ENCODE measurements at places on chromosomes 11 and 22.

- peak; percentile 40 for DNase-seq
Measured at GRCh38 chr11:119375337-119376196, 5.9 kb downstream of the USP2 start.

DNA sequence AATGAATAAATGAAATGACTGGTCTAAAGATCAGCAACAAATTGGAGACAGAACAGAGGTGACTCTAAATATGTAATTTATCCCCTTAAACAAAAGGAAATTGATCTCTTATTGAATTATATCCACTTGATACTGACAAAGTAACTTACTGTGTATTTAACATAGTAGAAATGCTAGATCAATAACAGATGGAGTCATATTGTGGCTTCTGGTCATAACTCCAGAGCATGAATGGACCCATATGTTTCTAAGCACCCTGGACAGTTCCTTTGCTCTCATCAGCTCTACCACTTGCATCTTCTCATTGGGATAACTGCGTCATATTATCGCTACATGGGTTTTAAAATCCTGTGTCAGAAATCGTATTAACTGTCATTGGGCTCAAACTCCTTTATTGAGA lies 222.3 kb downstream of the ETS1 start:
- peak; percentile 75 for DNase-seq

GRCh38 chr11:104169091-104169490 lies 5.1 kb upstream of the PDGFD start:
- DNase-seq = no peak

DNA sequence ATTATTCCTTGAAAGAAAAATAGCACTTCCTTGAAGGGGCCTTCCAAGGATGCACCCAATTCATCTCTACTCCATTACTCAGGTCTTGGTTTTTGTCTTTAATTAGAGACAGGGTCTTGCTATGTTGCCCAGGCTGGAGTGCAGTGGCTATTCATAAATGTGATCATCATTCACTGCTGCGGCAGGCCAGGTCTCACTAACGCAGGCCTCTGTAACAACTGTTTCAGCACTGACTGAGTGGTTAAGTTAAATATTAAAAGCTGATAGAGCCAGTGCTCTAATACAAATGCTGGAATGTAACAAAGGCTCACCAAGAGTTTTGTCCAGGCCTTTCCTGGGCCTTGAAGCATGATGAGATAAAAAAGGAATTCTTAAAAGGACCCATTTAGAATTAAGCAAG lies 61.4 kb upstream of the GNAZ start:
- no peak for DNase-seq

- no peak for DNase-seq
Measured at GRCh38 chr22:17368554-17369438, 464 bp upstream of the CECR2 start.

GRCh38 chr11:1781593-1781975 lies 17.9 kb upstream of the CTSD start:
- no peak for DNase-seq

DNA sequence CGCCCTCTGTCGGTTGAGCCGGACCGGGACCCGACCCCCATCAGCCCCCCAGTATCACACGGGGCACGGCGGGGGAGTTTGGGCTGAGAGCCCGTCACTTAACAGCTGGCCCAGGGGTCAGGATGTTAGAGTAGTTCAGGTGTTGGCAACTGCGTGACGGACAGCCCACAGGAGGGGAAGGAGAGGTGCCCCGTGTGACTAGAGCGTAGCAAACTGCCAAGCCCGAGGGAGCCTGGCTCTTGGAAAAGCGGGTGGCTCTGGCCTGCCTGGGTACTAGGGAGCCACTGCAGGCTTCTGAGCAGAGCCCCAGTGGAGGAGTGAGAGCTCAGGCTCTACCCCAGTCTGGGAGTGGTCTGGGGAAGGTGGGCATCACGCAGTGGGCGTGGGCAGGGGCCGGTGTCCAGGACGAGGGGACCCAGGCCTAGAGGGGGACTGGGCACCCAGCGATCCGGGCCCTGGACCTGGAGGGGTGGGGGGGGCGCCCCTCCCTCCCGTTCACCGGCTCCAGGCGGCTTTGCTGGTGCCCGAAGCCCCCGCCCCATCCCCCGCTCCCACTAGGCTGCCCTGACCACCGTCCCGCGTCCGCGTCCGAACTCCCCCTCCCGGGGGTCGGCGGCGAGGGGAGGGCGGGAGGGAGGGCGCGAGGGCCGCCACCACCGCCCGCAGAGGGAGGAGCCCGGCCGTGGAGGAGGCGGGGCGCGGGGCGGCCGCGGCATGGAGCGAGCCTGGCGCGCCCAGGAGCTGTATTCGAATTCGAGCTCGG lies 24.4 kb downstream of the SHANK3 start:
- peak; percentile 38 for DNase-seq

DNA sequence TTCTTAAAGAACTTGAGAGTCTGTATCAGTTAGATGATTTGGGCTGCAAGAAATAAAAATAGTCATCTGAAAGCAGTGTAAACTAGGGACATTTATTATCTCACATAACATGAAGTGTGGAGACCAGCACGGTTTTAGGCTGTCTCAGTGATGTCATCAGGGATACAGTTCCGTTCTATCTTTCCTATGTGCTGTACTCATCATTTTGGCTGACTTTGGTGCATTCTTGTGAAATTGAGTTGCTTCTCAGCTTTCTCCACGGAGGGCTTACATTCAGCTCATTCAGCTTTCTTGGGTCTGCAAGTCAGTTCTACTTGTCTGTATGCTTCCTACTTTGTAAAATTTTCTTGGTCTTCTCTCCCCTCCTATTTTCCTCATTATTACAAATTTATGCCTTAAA lies 51.8 kb upstream of the LIN7C start:
- DNase-seq = peak; percentile 15

- DNase-seq = no peak
Measured at GRCh38 chr11:57230791-57231538, 6.1 kb downstream of the APLNR start.

GRCh38 chr22:21933413-21933812 lies 19.2 kb downstream of the PPM1F start:
- no peak for DNase-seq

- DNase-seq = no peak
Measured at GRCh38 chr11:130465263-130465662, 16.8 kb downstream of the ADAMTS15 start.

DNA sequence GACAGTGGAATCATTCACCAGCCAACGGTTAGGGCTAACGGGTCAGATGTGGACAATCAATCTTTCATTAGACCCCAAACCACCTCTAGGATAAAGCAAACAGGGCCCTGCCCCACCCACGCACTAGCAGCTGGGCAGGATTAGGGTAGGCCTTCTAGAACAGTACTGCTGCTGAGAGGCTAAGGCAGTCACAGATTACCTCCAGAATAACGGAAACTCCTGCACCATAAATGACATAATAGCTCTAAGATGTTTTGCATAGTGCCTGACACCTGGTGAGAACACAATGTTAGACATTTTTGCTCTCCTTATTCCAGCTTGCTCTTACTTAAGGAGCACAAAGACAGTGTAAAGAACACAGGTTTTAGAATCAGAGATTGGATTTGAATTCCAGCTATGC lies 1.8 kb downstream of the SYTL2 start:
- DNase-seq = no peak

- DNase-seq = no peak
Measured at GRCh38 chr11:111527279-111527678, 12.7 kb downstream of the HOATZ start.

DNA sequence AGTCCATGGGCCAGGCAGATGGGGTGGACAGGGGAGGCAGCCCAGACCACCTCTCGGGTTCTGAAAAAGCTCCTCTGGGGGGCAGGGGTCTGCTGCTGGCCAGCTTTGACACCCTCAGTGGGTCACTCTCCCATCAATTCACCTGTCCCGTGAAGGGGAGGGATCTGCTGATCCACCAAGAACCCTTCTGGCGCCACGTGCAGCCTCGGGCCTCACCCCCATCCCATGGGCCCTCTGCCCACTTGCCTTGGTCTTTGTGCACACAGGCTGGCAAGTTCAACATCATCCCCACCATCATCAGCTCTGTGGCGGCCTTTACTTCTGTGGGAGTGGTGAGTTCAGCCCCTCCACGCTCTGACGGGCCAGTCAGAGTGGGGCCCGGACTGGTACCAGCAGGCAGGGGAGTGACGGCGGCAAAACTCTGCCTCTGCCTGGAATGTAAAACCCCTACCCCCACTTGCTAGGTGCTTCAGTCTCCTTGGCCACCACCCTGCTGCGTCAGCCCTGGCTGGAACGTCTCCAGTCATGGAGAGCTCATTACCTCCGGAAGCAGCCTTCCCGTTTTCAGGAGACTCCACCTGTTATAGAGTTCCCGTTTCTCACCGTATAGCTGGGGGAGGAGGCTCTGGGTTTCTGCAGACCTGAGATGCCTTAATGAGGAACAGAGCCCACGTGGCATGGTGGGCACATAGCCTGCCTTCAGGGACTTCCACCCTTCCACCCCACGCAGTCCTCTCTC lies 12.7 kb downstream of the PRG3 start:
- DNase-seq = no peak

DNA sequence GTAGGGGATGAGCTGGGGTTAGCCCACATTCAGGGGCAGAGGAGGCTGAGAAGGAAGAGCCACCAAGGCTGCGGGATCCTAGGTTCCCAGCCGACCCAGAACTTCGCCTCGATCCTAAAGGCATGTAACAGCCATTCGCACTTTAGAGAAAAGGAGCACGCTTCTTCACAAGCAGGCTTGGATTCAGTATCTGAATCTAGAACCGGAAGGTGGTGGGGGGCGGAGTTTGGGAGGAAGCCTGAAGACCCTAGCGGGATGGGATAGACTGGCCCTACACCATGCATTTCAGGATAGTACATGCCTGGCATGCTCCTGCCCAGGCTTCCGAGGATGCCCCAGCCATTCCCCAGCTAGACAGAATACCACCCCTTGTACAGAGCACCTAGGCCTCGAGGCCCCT lies 4.4 kb downstream of the SCARF2 start:
- DNase-seq = no peak

GRCh38 chr22:45564349-45565030 lies 61.8 kb downstream of the FBLN1 start:
- DNase-seq = peak; percentile 30

GRCh38 chr11:35077709-35078469 lies 61.1 kb upstream of the CD44 start:
- DNase-seq = peak; percentile 77

DNA sequence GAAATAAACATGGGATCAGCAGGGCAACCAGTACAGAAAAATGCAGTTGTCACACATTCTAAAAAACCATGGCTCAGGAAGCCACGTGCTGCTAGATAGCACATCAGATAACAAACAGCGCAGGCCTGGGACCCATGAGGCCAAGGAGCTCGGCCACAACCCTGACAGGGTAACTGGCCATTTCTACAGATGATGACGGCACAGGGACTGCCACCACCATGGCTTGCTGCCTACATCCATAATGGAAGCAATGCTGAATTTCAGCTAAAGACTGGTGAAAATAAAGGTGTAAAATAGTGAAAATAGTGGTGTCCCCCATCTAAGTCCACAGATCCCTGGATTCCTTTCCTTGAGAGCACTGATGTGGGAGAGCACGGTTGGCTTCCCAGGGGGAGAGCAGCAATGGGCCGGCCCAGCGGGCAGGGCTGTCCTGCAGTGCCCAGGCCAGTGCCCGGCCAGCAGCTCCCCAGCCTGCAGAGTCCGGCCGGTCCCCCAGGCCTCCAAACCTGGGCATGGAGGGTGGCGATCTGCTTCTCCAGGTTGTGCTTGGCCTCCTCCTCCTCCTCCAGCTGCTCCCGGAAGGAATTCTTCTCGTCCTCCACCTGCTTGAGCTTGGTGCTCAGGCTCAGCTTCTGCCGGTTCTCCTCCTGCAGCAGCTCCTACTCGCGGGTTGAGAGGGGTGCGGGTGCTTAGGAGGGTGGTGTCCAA lies 40.0 kb downstream of the APOL1 start:
- DNase-seq = no peak

DNA sequence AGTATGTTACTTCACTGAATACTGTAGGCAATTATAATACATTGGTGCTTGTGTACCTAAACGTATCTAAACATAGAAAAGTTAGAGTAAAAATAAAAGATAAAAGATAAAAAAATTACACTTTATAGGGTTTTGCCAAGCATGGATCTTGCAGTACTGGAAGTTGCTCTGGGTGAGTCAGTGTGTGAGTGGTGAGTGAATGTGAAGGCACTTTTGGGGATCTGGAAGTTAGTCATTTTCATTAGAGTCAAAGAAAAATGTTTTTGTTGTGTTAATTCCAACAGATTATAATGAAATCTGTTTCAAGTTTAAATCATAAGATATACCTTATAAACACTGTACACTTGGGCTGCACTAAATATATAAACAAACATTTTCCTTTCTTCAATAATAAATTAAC lies 3.3 kb downstream of the SLC22A25 start:
- DNase-seq = no peak

GRCh38 chr11:111209543-111210355 lies 35.8 kb upstream of the POU2AF2 start:
- DNase-seq = no peak

DNA sequence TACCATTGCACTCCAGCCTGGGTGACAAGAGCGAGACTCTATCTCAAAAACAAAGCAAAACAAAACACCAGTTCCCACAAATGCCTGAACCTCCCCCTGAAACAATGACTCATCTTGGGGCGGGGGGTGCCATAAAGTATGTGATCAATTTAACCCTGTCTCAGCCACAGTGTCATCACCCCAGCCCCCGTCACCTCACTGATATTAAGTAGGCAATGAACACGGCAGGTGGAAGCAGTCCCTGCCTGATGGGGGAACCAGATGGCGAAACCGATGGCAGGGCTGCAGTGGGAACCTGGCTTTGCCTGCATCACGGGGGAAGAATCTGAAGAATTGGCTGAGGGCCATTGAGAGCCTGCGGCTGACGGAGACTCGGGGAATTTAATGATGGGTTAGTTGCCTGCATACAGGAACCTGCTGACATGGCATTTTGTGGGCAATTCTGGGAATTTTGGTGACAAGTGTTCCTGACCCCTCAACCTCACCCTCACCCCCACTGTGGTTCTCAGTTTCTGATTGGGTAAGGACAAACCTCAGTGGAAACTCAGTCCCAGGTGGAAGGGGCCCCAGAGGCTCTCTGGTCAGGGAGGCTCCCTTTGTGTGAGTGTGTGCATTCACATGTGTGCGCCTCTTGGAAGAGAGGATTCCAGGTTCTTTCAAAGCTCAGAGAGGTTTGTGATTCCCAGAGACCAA lies 39.1 kb upstream of the SHISAL1 start:
- DNase-seq = peak; percentile 89

DNA sequence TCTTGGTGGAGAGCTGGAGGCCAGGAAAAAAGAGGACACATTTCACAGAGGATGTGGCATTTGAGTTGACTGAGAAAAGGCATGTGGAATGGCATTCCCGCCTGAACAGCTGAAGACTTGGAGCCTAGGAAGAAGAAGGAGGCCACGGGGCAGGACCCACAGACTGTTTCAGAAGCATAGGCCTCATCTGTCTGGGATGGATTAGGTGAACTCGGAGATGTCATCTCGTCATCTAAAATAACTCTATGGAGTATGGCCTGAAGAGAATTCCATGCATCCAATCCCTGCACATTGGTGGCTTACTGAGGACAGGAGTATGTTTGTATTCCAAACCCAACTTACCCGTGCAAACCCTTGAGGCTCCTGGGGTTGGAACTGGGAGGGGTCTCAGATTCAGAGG lies 16.4 kb downstream of the SPATA19 start:
- DNase-seq = no peak

GRCh38 chr11:125314276-125315078 lies 149.9 kb downstream of the PKNOX2 start:
- no peak for DNase-seq

GRCh38 chr11:133386262-133386661 lies 146.0 kb downstream of the OPCML start:
- DNase-seq = no peak

GRCh38 chr11:39288011-39288410 lies 2171.4 kb downstream of the LRRC4C start:
- DNase-seq = no peak

GRCh38 chr22:29073618-29074275 lies 912 bp downstream of the KREMEN1 start:
- no peak for DNase-seq
